Uterus (tissue), 4 donors: ENCODE measurements at places on chromosomes 16 and 17.

DNA sequence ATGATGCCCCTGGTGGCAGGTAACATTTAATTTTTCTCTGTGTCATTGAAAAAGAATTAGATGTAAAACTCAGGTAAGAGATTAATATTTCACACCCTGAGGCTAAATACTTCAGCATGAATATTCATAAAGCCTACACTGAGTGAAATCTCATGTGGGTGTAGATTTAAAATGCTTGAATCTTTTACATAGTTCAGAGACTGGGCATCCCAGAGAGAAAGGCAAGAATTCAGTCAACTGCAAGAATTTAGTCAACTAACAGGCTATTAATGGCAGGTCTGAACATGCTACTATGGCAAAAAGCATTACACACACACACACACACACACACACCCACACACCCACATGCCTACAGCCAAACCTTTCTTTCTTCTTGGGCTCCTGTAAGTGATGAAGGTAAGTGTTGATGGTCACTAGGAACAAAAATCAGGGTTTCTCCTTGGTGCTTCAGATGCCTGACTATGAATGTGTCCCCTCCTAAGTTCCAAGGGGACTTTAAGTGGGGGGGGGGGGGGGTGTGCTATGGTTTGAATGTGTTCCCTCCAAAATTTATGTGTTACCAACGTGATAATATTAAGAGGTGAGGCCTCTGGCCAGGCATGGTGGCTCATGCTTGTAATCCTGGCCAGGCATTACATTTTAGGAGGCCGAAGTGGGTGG lies 63.7 kb upstream of the PSMD7 start:
- no peak for DNase-seq

DNA sequence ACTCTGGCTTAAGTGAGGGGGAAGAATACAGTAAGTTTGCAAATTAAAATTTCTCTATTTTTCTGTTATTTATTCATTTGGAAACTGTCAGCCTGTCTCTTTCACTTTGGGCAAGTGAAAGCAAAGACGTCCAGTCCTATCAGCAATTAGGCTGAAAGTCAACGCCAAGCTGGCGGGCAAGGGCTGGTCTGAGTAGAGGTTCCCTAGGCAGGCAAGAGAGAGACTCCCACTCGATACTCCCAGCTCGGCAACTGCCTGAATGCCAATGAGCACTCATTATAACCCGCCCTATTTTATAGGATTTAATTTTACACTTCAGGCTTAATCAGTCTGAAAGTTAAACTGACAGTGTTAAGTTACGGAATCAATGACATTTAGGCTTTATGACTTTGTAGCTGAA lies 14.3 kb upstream of the SLC38A8 start:
- no peak for DNase-seq

DNA sequence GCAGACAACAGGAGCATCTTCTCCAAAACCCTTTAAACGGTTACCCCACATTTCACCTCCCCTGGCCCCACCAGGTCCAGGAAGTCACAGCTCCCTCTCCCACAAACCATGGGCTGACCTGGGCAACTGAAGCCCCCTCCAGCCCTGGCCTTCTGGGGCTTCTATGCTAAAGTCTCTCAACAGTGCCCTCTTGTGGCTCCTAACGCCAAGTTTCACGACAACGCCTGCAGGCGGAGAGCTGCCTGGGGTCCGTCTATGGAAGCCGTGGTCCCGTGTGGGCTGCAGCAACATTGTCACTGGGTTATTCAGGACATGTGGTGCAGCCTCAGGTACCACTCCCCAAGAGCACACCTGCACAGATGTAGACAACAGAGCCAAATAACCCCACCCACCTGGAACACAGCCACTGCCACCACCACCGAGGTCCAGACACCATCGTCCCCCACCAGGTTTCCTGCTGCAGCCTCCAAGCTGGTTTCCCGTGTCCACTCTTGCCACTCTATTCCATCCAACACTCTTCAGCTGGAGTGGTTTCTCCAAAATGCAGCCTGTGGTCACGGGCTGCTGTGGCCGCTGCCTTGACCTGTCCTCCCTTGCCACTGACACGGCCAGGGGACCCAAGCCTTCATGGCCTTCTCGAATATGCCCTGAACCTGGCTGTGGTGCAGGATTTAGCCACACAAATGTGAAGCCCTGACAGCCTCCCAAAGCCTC lies 19.1 kb downstream of the C16orf95 start:
- DNase-seq: no peak

- DNase-seq: no peak
Measured at GRCh38 chr17:30821871-30822723, 2.4 kb downstream of the CRLF3 start.

- DNase-seq: no peak
Measured at GRCh38 chr16:68253721-68254120, 8.5 kb downstream of the PLA2G15 start.

DNA sequence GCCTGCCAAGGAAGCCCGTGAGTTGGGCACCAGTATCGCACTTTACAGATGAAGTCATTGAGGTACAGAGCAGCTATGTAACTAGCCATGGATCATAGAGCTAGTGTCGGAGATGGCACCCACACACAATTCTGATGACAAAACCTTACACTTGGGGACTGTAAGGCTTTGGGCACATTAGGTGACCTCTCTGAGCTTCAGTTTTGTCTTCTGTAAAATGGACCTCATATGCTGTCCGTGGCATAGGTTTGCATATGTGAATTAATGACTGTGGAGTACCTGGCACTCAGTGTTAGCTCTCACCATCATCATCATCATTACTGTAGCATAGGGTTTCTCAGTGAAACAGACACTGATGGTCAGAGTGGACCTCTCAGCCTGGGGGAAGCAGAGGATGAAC lies 50.3 kb downstream of the CMIP start:
- no peak for DNase-seq

DNA sequence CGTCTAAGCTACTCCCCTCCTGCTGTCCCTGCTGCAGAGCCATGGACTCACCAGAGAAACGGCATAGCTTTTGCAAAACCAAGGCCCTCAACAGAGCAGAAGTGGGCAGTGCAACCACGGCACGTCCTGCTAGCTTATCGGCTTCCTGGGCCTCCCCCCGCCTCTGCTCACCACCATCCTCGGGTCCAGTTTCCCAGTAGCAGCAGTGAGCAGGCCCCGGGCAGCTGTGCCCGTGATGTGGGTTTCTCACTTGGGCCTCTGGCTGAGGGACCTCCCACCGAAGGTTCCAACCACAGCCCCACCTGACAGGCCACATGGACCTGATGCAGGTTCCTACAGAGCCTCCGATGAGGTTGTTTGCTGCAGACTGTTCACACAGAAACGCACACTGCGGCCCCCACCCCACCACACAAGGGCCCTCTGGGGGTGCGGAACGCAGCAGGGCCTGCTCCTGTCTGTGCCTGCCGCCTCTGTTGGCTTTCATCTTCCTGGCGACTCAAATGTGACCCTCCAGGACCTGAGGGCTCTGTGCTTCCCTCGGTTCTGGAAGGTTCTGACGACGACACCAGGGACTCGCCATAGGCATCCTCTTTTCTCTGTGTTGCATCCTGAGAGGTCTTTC lies 24.8 kb downstream of the PDIA2 start:
- DNase-seq: no peak

DNA sequence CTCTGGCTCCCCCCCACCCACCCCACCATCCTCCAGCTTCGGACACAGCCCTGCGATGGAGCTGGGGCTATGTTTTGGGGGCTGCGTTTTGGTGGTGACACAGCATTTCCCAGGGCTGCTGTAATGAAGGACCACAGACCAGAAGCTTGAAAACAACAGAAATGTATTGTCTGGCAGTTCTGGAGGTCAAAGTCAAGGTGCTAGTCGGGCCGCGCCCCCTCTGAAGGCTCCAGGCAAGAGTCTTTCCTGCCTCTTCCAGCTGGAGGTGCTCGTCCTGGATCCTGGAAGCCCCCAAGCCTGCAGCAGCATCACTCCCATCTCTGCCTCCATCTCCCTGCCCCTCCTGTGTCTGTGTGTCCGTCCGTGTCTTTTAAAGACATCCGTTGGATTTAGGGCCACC lies 50.8 kb downstream of the TBC1D16 start:
- peak; percentile 7 for DNase-seq

- DNase-seq: no peak
Measured at GRCh38 chr16:56708525-56709442, 21.1 kb upstream of the NUP93 start.

- DNase-seq: peak; percentile 8
Measured at GRCh38 chr17:82933911-82934310, 94.1 kb upstream of the ZNF750 start.

DNA sequence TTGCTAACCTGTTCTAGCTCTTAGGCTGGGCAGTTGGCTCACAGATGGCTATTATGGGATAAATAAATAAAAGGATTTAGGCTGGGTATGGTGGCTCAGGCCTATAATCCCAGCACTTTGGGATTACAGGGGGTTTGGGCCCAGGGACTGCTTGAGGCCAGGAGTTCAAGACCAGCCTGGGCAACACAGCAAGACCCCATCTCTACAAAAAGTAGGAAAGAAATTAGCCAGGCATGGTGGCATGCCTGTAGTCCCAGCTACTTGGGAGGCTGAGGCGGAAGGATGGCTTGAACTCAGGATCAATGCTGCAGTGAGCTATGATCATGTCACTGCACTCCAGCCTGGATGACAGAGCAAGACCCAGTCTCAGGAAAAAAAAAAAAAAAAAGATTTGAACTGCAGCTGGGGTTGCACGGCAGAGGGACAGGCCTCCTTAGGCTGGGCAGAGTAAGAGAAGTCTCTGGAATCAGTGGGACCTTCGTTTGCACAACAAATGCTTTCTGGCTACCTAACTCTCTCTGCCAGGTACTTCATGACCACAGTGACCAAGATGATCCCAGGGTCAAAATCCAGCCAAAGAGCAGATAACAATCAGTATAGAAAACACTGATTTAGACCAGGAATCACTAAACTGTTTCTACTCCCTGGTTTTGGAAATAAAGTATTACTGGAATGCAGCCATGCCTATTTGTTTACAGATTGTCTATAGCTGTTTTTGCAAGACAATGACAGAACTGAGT lies 6.8 kb downstream of the RUSF1 start:
- DNase-seq: no peak

DNA sequence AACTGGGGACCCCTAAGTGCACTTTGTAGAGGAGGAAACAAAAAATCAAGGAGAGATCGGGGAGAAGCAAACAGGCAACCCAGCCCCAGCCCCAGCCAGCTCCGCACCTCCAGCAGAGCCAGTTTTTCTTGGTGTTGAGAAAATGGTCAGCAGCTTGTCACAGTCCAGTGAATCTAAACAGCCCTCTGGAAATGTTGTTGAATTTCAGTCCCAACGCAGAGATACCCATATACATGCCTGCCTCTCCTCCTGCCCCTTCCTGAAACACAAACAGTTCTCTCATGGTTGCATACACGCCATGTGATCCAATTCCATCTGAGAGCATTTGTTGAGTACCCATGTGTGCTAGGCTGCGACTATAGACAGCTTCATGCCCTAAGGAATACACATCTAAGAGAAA lies 42.4 kb upstream of the LHX1 start:
- DNase-seq: no peak

- no peak for DNase-seq
Measured at GRCh38 chr16:46629331-46630219, 8.4 kb upstream of the SHCBP1 start.

DNA sequence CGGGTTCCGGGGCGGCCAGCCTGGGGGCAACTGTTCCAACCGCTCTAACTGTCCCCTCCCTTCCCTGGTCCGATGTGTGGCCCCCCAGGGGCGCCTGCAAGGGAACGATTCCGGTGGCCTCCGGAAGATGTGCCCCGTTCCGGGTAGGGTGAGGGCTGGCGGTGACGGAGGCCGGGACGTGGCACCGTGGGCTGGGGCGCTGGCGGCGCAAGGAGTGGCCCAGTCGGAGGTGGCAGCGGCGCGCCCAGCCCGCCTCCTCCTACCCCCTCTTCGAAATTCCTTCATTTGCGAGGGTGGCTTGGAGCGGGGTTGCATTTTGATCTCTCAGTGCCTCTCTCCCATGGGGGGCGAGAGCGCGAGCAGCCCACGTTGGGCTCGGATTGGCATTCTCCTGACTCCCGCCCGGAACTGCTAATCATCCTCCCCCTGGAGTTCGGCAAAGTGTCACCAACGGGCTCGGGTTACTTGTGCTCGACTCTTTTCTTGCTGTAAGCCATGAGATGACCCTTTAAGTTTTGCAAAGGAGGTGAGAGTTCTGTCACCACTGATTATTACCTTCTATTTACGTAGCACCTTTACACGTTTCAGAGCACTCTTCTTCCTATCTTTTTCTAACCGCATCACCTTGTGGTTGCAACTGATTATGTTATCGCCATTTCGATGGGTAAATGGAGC lies 622 bp downstream of the NDEL1 start:
- peak; percentile 49 for DNase-seq

- no peak for DNase-seq
Measured at GRCh38 chr16:83305092-83305491, 502.7 kb upstream of the HSBP1 start.

GRCh38 chr16:81429045-81429521 lies 15.5 kb upstream of the CMIP start:
- no peak for DNase-seq

- DNase-seq: no peak
Measured at GRCh38 chr17:13024016-13024415, 6.2 kb upstream of the ELAC2 start.

GRCh38 chr16:50251375-50252081 lies 14.8 kb upstream of the ADCY7 start:
- DNase-seq: no peak

DNA sequence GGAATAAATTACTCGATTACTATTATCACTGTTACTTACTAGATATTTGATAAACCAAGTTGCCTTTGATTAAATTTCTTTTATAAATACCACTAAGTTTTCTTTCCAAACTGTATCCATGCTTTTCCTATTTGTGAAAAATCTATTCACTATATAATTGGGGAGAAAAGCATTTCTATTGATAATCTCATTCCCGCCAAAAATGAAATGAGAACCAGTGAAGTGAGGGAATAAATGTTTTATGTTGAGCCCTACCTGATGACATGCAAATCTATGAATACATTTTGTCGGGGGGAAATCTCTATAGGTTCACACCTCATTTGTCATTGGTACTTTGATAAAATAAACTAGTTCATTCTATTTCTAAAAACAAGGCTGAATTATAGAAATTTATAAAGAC lies 15.7 kb downstream of the BRIP1 start:
- DNase-seq: no peak

DNA sequence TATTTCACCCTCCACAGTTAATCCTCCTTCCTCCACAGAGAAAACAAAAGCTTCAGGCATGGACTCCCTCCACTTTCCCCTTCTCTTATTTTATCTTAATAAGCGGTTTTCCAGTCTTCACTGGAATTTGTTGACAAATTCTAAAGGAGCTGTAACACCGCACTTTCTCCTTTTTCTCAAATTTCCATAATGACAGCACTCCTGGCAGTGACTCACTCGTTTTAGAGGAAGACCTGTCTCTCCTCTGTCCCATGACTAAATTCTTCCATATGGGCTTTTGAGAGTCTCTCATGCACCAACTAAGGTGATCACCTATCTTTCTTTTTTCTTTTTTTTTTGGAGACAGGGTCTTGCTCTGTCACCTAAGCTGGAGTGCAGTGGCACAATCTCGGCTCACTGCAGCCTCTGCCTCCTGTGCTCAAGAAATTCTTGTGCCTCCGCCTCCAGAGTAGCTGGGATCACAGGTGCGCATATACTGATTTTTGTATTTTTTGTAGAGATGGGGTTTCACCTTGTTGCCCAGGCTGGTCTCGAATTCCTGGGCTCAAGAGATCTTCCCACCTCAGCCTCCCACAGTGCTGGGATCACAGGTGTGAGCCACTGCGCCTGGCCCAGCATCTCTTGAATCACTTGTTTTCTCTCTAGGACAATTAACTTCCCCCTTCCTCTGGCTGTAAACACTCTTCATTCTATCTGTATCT lies 7.7 kb downstream of the ITGAM start:
- no peak for DNase-seq
